SK-MEL-5 (cell line): ENCODE measurements at places on chromosomes 1 and 21.

DNA sequence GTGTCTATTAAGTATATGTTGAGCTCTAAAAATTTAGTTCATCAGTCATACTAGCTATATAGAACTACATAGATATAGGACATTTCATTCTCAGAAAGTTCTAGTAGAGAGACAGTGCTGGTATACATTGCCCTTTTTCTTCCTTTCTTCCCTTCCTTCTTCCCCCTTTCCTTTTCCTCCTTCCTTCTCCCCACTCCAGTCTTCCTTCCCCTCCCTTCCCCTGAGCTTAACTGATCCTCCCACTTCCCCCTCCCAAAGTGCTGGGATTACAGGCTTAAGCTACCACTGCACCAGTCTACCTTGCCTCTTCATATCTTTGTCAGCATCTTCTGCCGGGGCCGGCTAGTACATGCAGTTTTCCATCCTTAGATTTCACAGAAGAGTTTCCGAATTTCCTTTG is 12.1 kb downstream of the THRAP3 start:
- no peak for DNase-seq

DNA sequence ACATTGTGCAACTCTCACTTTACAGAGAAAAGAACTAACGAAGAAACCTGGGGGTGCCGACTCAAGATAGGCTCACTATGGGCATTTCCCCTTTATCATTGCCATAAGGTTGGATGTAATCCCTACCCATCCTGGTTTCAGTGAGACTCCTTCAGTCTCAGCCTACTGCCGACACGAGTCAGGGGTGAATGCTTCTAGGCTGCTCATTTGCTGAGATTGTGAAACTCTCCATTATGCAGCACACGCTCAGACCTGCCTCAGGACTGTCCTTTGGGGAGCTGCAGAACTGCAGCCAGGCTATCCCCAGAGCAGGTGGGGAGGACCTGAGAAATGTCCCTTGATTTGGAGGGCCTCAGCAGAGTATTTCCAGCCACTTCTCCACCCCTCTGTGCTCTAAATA is 22.2 kb downstream of the TSHB start:
- no peak for DNase-seq

DNA sequence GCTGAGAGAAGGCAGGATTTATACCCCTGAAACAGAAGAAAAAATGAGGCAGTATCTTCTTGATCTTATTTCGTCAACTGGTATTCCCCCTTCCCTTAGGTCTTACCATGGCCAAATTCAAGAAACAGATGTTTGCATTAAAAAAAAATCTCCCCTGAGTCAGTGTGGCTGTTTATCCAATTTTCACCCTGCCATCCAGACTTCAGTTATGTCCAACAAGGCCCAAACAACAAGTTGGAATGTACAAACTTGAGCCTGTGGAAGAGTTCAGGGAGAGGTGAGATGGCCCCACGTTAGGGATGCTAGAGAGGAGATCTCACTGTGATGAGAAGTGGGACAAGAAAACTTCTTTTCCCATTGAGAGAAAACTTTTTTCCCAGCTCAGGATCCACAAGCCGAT is 147.2 kb upstream of the PROX1 start:
- DNase-seq: no peak

GRCh38 chr1:160954158-160955104 is at the start of gene ITLN2:
Gene ITLN2, minus strand, starts transcription at chr1:160954809. Its CDS starts 68 bp downstream, at chr1:160954741.
- DNase-seq: peak; percentile 77

DNA sequence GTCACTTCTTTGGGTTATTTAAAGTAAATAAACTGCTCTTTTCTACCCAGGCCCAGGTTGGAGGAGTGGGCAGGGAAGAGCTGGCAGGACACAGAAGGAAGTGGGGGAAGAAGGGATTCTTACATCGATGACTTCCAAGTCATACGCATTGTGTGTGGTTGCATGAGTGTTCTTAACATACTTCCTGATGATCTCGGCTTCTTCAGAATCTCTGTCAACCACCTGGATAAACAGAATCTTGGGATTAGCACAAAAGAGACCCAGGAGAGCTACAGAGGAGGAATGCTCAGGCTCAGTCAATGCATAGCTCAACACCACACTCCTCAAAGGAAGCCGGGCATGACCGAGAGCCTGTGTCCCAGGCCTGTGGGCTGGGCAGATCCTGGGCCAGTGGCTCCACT is 42.1 kb downstream of the PARP1 start:
- DNase-seq: no peak

GRCh38 chr1:10751160-10751559 is 45.3 kb downstream of the CASZ1 start:
- no peak for DNase-seq

- DNase-seq: no peak
Observed at GRCh38 chr1:26302733-26303405, 3.6 kb downstream of the UBXN11 start.
